ENCODE measurements at places on chromosomes 1 and 21.

DNA sequence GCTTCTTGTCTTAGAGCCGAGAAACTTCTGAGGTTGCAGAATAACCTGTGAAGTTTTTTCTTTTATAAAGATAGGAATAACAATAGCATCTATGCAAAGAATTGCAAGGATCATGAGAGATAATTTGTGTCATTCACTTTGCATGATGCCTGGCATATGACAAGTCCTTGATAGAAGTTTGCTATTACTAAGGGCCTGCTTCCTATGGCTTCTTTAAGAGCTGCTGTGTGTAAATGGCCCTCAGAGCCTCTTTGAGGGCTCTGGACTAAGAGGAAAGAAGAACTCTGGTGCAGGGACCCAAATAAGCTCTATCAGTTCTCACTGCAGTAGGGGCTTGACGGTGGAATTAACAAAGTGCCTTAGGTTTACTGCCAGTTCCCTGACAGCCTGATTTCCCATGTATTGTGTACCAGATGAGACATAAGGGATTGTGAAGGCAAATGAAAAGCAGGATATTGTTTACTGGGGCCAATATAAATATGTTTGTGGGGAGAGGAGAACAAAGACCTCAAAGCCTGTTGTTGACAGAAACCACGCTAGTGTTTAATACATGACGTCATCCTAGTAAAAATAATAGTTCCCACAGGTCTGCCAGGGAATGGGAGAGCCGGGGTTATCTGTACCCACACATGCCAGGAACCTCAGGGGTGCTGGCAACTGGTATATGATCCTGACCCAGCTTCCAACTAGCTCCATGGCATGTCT is 131.2 kb upstream of the UBE2U start:
- DNase-seq: peak; percentile 58

GRCh38 chr1:152191260-152191659 is 32.2 kb upstream of the RPTN start:
- DNase-seq: no peak

GRCh38 chr1:117697220-117697781 is 91.5 kb downstream of the TENT5C start:
- no peak for DNase-seq

DNA sequence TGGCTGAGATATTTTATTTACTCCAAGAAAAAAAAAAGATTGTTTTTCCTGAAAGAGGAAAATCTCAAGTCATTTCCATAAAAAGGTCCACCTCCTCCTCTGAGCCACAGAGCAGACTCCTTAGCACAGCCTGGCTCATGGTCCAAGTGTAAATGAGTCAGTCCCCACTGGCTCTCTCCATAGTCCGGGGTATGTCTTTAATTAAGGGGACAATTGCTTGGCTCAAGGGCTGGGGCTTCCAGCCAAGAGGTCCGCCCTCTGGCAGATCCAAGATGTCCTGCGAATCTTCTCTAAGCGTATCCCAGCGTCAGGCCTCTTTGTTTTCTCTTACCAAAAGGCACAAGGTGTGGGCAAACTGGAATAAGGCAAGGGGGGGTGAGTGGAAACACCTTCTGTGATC is 33.3 kb downstream of the FOXD2 start:
- DNase-seq: no peak

DNA sequence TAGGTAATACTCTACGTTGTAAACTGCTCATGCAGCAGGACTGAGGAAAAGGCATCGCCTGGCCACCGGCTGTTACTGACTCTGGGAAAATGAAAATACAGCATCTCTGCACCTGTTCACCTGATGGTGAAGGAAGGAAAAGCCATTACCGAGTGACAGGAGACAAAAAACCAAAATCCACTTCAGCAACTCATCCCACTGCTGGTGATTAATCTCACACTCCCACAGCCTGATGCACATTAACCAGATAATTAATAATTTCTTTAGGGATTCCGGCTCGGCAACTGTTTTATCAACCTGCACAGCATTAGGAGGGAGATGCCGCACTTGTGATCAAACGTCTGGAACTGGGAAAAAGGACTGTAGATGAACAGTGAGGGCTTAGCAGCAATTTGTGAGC is 183.9 kb upstream of the ESRRG start:
- DNase-seq: no peak

DNA sequence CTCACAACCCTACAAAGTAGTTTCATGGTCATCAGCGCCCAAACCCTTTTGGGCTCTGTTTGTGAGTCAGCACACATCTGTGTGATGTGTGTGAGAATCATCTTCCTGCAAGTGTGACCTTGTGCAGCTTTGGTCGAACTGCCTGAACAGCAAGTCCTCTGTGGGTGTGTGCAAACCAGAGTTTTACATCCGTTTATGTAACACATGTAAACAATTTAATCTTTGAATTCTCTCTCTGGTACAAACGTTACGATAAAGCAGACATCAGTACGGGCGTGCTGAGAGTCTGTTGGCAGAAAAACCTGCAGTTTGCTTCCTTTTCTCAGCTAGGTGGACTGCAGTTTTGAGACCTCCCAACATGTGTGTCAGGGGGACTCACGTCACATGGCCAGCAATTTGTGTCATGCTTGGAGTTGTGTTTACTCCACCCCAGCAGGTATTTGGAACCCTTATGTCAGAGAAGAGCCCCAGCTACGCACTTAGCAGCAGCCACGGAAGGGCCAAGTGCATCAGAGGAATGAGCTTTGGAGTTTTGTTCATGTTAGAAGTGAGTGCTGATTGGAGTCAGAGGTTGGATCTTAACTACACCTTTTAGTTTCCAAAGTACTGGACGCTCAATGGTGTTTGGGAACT is 230.8 kb downstream of the PAPPA2 start:
- DNase-seq: no peak

- DNase-seq: no peak
These were observed 242.4 kb downstream of the PLPP3 start for GRCh38 chr1:56336982-56337381.

GRCh38 chr1:4933232-4933631 is 278.8 kb downstream of the AJAP1 start:
- DNase-seq: no peak

- no peak for DNase-seq
These were observed 53.8 kb upstream of the OLFM3 start for GRCh38 chr1:102050556-102050955.

DNA sequence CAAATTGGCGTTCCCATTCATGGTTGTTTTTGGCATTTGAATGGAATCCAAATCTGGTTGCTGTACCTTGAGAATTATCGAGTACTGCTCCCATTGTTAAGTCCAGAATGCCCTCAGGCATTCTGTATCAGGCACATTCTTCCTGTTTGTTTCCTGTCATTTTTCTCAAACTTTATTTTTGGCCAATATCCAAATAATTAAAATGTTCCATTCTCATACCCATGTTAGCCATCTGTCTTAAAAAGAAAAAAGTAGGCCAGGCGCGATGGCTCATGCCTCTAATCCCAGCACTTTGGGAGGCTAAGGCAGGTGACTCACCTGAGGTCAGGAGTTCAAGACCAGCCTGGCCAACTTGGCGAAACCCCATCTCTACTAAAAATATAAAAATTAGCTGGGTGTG is 29.3 kb upstream of the SHISA4 start:
- peak; percentile 91 for DNase-seq

DNA sequence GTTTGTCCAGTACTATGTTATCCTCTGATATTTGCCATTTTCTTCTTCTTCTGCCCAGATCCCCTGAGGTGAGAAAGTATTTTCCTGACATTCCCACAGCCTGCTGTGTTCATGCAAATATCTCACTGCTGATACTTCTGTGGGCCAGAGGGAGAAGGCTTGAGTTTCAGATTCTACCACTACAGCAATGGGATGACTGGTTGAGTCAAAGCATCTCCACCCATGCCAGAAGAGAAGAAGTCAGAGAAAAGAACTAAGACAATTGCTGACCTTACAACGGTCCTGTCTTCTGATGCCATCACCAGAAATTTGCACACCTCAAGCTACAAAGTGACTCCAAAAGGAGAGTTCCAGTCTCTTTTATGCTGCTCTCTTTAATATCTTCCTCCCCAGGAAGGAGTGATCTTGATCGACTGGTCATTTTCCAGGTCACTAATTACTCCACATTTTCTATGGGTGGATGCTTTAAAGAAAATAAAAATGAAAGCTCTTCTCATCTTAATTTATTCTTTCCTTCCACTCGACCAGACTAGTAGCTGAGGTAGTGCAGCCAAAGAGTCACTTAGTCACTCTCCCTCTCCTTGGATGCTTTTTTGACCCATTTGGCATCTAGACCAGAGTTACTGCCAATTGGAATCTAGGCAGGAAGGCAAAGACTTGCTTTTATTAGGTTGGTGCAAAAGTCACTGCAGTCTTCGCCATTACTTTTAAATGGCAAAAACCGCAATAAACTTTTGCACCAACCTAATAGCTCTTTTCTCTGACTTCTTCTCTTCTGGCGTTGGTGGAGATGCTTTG is 195.1 kb downstream of the PTPRC start:
- no peak for DNase-seq

DNA sequence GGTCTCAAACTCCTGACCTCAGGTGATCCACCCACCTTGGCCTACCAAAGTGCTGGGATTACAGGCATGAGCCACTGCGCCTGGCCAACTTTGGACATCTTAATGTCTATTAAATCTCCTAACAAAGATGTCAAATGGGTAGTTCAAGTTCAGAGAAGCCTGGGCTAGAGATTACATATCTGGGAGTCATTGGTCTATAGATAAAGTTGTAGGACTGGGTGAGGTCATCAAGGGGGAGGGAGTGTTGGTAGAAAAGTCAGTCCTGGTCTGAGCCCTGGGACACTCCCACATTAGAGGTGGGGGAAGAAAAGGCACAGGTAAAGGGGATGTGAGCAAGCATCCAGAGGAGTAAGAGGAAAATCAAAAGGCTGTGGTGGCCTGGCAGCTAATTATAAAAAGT is 6.6 kb downstream of the UBIAD1 start:
- DNase-seq: no peak
